Effector CD8-positive, alpha-beta T cell (primary cell): ENCODE measurements at places on chromosomes 12 and 14.

DNA sequence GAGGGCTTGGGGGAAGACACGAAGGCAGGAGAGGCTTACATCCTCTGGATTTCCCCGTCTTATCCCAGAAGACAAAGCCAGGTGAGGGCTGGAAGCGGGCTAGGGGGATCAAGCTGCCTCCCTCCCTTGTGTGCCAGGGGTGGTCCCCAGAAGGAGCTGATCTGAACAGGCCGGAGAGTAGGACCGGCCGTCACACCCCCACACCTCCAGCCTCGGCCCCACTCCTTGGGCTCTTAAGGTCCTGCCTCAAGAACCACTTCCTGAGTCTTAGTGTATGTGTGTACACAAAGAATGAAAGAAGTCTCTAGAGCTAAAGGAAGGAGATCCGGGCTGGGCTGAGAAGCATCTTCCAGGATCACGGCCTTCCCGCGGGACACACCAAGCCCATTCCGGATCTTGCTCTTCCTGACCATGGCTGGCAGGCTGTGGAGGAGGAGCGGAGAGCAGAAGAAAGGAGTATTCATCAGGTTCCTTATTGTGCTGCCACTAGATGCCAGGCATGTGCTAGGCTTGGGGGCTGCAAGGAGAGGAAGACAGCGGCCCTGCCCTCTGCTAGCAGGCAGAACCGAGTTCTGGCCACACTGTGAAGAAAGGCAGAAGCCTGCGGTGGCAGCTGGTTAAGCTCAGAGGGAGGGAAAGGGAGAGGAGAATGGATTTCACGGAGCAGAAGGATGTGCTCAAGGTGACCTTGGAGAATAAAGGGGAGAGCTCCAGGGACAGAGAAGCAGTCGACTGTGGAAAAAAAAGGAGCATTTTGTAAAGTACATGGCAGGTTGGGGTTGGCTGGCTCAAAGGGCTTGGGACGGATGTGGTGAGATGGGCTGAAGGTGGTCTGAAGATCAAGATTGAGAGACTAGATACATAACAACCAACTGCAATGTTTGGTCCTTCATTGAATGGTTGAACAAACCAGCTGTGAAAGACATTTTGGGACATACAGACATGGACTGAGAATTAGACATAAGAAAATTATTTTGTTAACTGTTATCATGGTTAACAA is 1.3 kb upstream of the CD63 start:
- DNase-seq: no peak

DNA sequence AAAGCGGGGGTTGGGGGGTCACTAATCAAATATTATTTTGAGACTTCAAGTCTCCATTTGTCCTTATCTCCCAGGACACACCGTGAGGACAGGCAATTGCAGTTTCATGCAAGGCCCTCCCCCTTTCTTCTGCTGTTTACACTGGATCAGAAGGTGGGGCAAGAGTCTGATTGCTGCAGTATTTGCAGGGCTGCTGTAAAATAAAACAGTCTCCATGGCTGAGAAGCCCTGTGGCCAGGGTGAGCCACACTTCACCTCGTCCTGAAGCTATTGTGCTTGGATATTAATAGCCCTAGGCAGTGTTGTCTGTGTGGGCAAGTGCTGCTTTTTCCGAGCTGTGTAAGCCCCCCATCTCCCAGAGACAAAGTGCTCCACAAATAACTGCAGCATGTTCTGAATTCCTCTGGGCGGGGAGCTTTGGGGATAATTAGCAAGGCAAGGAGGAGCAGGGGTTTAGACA is 187.4 kb upstream of the NTF3 start:
- DNase-seq: no peak

- DNase-seq: no peak
Observed at GRCh38 chr14:105023144-105023543, 2.3 kb upstream of the CDCA4 start.

DNA sequence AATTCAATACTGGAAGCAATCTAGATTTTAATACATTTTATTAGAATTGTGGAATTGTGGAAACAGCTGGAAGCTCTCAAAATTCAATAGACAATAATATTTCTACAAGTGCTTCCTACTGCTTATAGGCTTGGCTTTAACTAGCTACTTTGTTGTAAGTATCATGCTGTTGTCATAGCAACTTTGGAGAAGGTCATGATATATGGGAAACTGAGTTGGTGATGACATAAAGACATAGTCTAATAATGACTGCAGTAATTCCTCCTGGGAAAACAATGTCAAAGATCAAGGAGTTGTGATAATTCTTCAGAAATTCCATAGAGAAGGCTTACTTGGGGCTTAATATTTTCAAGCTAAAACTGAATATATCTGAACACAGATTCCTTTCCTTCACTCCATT is 266.6 kb downstream of the KIF21A start:
- no peak for DNase-seq

GRCh38 chr14:67778792-67779191 is 37.6 kb downstream of the ZFYVE26 start:
- DNase-seq: no peak
